CD4-positive, alpha-beta T cell treated with Interleukin-12 subunit alpha and Interleukin-12 subunit beta, for 1 hour (primary cell): ENCODE measurements at places on chromosomes 7 and 10.

DNA sequence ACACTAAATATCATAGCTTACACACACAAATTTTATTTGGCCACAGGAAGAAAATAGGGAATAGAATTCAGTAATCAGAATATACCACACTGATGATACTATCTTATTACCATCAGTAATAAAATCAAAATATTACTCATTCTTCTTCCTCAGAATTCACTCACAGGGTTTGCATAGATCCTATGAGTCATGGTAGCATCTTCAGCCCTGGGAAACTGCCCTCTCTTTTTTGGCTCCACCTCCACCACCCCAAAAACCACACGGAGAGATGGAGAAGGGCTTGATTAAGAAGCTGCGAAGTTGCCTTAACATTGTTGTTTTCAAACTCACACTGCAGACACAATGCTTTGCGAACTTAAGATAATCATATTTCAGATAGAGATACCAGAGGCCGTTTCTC, 154.1 kb upstream of the AHR start:
- DNase-seq = peak; percentile 63

- DNase-seq = no peak
Measured at GRCh38 chr10:14438057-14438456, 107.3 kb upstream of the FRMD4A start.

DNA sequence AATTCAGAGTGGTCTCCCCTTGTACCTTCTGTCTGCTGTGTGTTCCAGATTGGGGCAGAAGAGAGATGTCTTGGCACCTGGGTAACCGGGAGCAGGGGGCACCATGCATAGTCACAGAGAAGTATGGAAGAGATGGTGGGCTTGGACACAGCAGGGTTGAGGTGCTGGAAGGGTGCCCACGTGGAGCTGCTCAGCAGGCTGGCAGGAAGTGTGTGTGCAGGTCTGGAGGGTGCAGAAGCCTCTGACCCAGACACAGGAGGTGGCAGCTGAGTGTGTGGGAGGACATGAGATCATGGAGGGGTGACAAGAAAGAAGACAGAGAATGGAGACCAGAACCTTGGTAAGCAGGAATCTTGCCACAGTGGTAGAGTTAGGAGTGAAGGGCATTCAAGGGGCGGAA, 42.3 kb upstream of the DUSP5 start:
- DNase-seq = peak; percentile 6

GRCh38 chr7:77306231-77307067, 106.8 kb upstream of the FGL2 start:
- no peak for DNase-seq

DNA sequence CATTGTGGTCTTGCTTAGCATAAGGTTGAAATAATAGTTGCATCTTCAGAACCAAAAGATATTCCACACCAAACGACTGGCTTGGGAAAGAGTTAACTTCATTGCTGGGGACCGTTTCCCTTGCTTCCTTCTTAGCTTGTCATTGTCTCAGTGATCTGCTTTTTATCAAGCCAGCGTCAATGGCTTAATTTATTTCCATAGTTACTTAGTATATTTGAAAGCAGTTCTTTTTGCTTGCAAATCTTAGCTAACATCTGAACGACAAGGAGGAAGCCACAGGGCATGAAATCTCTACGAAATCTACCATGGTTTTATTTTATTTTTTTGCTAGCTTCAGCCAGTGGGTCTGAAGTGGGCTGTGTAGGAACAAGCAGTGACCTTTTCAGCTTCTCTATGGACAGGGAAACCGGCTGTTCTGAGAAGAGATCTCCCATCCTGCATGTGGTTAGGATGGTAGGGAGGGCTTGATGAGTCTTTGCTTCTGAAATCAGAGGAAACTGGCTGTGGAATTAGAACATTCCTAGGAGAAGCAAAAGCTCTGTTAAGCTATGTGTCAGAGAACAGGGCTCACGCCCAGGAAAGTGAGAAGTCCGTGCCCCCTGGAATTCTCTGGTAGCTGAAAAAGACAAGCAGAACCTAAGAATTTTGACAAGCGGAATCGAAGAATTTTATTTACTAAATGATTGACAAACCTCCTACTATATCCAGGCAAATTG, 8.0 kb downstream of the SLC18A2 start:
- DNase-seq = no peak

- no peak for DNase-seq
Measured at GRCh38 chr10:5719546-5719945, 34.9 kb downstream of the TASOR2 start.

GRCh38 chr10:75049316-75050148, 61.9 kb upstream of the SAMD8 start:
- DNase-seq = no peak

- DNase-seq = no peak
Measured at GRCh38 chr10:6600224-6600987, 20.3 kb upstream of the PRKCQ start.

- DNase-seq = no peak
Measured at GRCh38 chr10:119669331-119669730, 18.2 kb downstream of the BAG3 start.

DNA sequence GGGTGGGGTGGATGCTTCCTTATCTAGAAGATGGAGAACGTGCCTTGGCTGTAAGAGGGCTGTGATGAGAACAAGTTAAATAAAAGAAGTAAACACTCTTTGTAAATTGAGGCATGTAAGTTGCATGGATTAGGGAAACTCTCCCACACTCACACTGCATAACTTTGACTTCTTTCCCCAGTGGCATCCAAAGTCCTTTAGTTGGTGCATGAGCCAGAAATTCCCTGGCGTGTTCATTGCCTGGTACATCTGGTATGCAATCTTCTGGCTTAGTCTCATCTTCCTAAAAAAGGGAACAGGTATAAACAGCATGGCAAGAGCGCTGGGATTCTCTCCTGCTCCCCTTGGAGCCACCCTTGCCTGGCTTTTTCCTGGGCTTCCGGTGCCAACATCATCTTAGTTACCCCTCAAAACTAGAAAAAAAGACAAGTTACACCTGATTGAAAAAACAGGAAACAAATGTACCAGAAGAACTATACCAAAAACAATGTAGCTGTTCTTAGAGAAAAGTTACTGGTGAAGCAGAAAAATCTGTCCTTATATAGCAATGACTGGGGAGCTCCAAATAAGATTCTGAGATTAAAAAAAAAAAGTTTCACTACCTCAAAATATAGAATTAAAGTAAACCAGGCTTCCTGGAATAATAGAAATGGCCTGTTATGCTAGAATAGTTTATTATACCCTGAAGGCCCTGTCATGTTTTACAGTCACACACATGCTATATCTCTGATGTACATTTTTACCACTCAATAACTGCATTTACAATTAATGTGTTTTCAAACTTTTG, 9.9 kb downstream of the RP9 start:
- no peak for DNase-seq

- DNase-seq = no peak
Measured at GRCh38 chr7:154910125-154910524, 92.8 kb downstream of the PAXIP1 start.

DNA sequence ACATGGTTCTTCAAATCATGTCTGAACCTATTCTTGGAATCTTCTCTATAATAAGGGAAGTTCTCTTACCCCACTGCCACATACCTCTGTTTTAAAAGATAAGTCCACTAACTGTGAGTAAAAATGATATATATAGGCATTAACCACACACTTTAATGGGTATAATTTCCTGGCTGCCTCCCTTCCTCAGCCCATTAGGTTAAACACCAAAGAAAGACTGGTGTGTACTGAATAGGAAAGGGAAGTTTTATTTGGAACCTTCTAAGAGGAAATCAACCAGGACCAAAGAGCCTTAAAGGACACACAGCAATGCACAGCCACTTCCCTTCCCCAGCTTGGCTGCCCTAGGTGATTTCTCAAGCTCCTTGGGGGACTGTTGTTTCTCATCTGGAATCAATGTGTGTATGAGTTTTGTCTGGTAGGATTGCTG, 5.0 kb upstream of the WBP1L start:
- DNase-seq = no peak

- DNase-seq = no peak
Measured at GRCh38 chr7:54111814-54112511, 430.2 kb upstream of the VSTM2A start.

DNA sequence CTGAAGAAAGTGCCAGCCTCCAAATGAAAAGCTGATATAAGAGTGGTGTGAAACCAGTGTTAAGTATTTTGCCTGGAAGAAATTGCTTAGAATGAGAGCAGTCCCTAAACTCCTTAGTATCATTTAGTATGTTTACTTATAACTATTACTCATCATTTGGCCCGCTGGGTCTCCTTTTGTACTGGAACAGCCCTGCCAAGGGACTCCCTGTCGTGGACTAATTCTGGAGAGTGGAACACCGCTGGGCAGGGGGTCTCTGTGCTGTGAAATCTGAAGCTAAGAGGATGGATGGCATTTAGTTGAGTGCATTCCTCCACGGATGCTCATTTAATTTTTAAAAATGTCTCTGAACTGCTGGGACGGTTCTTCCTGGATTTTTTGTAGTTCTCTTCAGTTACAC, 889.9 kb upstream of the C7orf33 start:
- DNase-seq = no peak

DNA sequence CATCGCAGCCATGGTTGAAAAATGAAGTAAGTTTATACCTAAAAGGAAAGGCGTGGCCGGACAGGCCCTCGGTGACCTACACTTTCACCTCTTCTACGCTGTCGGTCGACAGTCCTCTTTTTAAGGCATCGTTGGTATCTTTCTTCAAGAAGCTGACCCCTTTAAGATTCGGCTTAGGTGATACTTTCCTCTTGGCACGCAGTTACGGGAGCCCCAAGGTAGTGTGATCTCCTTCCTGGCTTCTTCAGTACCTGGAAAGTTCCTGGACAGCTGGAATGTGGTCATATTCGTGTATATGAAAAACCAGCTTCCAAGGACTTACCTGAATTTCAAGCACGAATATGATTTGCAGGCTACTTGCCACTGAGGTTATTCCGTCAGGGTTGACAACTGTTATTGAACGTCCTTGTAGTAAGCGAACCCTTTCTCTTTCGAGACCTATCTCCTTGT, 885 bp upstream of the SYPL1 start:
- no peak for DNase-seq

DNA sequence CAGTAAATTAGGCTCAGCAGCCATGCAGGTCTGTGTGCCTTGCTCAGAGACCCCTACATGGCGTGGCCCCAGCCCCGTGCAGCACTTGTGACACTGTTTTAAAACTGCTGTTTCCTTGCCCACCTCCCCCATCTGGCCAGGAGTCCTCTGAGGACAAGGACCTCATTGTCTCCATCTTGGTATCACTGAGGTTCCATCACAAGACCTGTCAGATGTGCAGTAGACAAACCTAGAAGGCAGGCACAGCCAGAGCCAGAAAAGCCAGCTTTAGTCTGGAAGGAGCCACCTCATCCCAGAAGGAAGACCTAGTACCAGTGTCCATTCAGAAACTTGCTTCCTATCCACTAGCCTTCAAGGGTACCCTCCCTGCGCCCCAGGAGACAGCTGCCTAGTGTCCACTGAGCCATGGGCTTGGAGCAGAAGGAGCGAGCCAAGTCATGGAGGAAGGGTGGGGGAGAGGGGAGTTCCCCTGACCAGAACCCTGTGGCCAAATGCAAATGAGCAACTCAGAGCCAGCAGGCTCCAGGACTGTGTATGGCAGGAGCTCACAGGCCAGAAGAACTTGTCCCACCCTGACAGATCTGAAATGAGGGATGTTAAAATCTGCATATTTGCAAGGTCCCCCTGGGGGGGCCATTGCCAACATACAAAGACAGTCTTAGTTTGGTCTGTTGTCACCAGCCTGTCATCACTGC, 176.1 kb downstream of the SH3PXD2A start:
- DNase-seq = no peak

- no peak for DNase-seq
Measured at GRCh38 chr10:66940965-66941364, 15.1 kb downstream of the LRRTM3 start.

DNA sequence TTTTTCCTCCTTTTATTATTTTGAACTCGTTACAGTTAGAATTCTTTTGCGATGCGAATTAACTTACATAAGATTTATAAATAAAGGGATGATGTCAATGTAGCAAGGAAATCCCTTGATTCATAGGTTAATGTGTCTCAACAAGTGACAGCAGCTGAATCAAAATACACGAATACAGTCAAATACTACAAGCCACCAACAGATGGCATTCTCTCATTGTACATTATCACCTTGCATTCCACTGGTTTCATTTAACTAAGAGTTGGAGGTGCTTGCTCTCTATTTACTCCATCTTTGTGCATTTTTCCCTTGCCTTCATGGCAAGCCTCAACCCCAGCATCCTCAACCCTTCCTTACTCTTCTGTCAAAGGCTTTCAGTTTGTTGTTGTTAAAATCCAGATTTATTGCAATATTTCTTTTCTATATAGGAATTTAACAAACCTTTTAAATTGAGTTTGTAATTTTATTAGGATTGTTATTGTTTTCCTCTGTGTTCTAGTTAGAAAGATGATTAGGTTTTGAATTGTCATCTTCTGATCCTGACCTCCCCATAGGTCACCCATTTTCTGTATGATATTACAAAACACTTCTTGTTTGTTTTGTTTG, 78.3 kb downstream of the SLC25A40 start:
- DNase-seq = peak; percentile 58
